ENCODE measurements at places on chromosomes 6 and 20.

- peak; percentile 99 for DNase-seq
Measured at GRCh38 chr20:41003143-41003935, 25.3 kb upstream of the TOP1 start.

GRCh38 chr6:83371423-83371822 lies 59.4 kb downstream of the ME1 start:
- DNase-seq: peak; percentile 70

- DNase-seq: no peak
Measured at GRCh38 chr6:168377856-168378832, 58.6 kb upstream of the DACT2 start.

DNA sequence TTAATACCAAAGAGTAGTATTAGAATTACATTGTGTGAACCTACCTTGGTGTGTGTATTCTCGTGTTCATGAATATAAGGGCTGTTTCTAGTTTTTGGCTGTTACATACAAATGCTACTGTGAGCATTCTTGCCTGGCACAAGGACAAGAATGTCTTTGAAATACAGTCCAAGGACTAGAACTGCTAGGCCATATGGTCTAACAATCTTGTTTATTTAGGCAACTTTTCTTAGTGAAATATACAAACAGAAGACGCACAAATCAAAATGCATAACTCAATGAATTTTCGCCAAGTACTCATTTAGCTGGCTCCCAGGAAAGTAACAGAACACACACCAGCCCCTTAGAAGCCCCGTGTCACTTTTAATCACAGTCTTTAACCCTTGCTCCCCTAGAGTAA lies 28.5 kb downstream of the KDM1B start:
- peak; percentile 17 for DNase-seq

GRCh38 chr6:14732844-14733757 lies 512.8 kb upstream of the JARID2 start:
- peak; percentile 65 for DNase-seq

GRCh38 chr20:16385462-16385861 lies 187.8 kb downstream of the KIF16B start:
- DNase-seq: no peak

GRCh38 chr6:39057251-39058155 lies 8.9 kb downstream of the GLP1R start:
- DNase-seq: no peak
